Brain (organoid and tissue), 16 donors: ENCODE measurements at places on chromosomes 7 and 10. TPM values are rescaled to one million over a fixed set of nuclear protein-coding genes. Genes with fewer than 3 reads are reported as not detected.

- no peak for DNase-seq
Measured at GRCh38 chr7:98303906-98304305, 22.4 kb downstream of the BRI3 start.

Gene AQP1
- 144 TPM for polyA plus RNA-seq

DNA sequence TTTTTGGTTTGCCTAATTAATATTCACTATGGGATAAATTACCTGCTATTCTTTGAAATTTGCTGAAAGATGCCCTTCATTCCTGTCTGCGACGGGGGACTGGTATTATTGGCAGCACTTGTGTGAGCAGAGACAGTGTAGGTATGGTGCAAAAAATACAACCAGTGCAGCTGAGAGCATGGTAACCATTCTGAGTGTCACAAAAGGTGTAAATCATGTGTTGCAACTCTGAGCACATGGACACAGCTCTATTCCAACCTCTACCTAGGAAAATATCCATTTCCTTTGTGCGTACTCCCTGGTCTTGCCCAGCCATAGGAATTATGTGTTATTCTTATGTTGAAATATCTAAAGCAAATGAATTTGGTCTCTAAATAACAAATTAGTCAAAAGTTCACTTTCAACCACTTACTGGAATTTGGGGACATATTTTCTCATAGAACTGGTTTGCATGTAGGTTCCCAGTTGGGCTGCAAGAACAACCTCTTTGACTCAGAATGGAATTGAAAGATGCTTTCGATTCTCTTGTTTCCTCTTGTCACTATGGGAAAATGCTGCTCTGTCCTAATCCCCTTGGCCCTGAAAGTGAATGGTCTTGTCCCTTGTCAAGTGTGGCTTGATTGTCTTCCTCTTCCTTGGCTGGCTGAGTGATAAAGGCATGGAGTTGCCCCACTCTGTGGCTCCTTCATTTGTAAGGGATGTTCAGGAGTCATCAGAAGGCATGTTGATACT is 57.0 kb downstream of the CELF2 start:
- no peak for DNase-seq

GRCh38 chr7:151839451-151839921 is 37.4 kb downstream of the PRKAG2 start:
- no peak for DNase-seq

Gene TYSND1
- polyA plus RNA-seq = 6.2 TPM

GRCh38 chr10:76969366-76969948 is 668.2 kb downstream of the KCNMA1 start:
- DNase-seq = no peak

DNA sequence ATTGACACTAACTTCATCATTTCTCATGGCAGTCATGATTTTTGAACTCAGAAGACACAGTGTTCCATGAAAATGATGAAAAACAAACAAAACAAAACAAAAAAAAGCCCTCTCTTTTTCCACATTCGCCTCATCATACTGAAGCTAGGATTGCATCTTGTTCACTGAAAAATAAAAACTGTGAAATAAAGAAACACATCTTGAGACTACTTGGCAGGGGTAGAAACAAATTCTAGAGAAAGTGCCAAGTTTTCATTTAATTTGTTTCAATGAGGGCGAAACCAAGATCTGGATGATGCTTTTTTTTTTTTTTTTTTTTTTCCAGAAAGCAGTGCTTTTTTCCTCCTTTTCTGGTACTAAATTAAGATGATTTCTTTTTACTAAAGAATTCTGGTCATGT is 350.4 kb upstream of the ETV1 start:
- DNase-seq = no peak

DNA sequence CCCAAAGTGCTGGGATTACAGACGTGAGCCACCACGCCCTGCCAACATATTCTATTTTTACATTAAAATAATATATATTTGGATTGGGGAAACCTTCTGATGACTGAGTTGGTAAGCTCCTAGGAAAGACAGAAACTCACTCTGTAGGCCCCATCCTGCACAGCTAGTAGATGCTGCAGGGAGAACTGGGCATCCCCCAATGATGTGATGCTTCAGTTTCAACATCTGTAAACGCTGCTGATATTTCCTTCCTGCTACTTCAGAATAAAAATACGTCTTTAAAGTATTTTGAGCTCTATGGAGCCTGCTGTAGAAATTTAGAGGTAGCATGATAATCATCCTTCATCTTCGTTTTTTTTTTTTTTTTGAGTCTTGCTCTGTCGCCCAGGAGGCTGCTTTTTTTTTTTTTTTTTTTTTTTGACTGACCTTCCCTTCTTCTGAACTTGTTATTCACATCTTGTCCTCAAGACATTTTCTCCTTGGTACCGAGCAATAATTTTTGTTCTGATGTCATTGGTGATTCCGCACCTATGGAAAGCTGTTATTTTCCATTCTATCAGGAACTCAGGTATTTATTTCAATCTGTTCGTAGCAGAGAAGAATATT is 21.8 kb upstream of the INPP5F start:
- DNase-seq = no peak

Gene GFRA1
- polyA plus RNA-seq = 1.6 TPM
